ENCODE measurements at places on chromosomes 2 and 18. TPM values are rescaled to one million over a fixed set of nuclear protein-coding genes. Genes with fewer than 3 reads are reported as not detected.

SLC9A4 gene
- polyA plus RNA-seq = 0.09 TPM

DNA sequence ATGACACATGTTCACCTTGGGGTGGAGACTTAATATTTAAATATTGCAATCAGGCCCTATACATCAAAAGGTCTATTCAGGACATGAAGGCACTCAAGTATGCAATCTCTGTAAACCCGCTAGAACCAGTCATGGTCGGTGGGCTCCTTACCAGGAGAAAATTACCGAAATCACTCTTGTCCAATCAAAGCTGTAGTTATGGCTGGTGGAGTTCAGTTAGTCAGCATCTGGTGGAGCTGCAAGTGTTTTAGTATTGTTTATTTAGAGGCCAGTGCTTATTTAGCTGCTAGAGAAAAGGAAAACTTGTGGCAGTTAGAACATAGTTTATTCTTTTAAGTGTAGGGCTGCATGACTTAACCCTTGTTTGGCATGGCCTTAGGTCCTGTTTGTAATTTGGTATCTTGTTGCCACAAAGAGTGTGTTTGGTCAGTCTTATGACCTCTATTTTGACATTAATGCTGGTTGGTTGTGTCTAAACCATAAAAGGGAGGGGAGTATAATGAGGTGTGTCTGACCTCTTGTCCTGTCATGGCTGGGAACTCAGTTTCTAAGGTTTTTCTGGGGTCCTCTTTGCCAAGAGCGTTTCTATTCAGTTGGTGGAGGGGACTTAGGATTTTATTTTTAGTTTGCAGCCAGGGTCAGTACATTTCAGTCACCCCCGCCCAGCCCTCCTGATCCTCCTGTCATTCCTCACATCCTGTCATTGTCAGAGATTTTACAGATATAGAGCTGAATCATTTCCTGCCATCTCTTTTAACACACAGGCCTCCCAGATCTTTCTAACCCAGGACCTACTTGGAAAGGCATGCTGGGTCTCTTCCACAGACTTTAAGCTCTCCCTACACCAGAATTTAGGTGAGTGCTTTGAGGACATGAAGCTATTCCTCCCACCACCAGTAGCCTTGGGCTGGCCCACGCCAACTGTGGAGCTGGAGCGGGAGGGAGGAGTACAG, 108.1 kb downstream of the XRCC5 start:
- DNase-seq = peak; percentile 19

DNA sequence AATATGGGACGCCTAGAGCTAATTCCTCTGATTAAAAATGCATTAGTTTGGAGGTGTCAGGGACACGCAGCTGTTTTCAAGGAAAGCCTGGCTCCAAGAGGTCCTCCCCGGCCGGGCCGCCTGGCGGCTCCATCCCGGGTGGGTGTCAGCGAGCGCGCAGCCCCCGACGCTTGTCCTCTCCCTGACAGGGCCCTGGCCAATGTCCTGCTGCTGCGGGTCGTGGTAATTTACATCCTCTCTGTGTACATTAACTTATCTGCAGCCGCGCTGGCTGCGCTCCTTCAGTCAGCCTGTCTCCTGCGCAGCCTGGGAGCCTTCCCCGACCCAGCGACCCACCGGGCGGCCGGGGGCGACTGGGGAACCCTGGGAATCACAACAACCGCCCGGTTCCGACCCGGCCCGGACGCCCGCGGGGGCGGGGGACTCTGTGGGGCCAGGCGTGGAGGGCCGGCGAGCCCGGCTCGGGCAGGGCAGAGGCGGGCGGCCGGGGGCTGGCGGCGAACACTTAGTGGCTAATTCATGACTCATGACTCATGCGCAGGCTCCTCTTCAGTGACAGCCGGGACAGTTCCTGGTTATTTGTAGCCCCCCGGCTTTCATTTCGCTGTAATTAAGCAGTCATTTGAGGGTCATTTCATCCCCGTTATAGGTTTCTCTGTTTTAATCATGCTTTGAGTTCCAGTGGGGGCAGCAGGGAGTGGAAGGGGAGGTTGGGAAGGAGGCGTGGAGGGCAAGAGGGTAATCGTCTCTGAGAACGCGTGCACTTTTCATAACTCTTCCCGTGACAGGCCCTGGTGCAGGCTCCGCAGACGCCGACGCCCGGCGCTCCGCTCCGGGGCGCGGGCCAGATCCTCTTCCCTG, 141.9 kb upstream of the CTAGE1 start:
- DNase-seq = peak; percentile 95

IL36G gene
- 0.12 TPM for polyA plus RNA-seq

PXDN gene
- 10.6 TPM for polyA plus RNA-seq

CAPN14 gene
- polyA plus RNA-seq = 0.03 TPM

GRCh38 chr2:198324071-198324470, 519.7 kb downstream of the PLCL1 start:
- no peak for DNase-seq

CLEC4F gene
- polyA plus RNA-seq = 0.39 TPM

DNA sequence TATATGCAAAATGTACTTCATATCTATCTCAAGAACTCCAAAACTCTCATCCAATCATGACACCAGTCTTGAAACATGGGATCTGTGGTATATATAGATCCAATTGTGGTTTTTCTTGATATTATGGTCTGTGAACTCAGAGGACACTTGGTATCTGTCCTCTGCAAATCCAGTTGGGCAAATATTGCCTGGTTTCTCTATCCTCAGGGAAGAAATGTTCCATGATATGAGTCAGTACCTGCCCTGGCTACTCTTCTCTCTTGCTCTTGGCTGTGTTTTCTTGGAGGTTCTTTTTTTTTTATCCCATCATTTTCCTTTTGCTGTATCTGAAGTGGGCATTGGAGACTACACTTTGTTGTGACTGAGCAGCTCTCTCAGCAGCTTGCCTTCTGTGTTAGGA, 10.9 kb downstream of the NBEAL1 start:
- no peak for DNase-seq

DNA sequence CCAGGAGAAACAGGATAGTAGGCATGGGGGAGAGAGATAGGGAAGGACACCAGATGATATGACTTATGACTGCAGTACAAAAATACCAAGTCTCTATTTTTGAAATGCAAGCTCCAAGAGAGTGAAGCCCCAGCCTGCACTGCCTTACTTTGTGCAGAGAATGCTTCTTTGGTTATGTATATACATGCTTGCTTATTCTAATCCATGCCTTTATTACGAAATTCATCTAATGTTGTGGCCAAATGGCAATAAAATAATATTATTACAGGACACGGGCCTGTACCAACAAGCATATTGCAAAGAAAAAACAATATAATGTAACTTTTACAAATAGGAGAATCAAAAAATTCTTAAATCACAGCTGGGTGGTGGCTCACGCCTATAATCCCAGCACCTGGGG, 110.8 kb downstream of the BCL11A start:
- no peak for DNase-seq

- peak; percentile 99 for DNase-seq
Measured at GRCh38 chr2:174487108-174487819, 435 bp upstream of the GPR155 start.

DNA sequence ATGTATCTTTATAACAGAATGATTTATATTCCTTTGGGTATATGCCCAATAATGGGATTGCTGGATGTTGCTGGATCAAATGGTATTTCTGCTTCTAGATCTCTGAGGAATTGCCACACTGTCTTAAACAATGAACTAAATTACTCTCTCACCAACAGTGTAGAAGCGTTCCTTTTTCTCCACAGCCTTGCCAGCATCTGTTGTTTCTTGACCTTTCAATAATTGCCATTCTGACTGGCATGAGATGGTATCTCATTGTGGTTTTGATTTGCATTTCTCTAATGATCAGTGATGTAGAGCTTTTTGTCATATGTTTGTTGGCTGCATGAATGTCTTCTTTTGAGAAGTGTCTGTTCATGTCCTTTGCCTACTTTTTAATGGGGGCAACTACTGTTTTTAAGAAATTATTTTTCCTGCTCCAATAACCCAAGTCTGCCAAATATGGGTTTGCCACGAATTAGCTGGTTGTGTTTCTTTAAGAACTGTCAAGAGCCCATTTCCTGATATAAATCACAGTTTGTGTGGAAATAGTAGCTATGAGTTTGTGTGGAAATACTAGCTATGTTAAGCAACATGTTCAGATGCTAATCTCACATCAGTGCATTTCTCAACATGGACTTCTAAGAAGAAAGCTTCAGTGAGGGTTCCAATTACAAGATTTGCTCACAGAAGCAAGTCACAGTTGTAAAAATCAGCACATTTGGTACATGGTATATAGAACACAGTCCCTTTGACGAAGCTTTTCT, 259.4 kb downstream of the ANAPC1 start:
- DNase-seq = peak; percentile 91

GRCh38 chr18:76462326-76462694, 32.7 kb downstream of the ZNF516 start:
- no peak for DNase-seq

- DNase-seq = no peak
Measured at GRCh38 chr18:77099485-77100370, 32.9 kb downstream of the MBP start.

DNA sequence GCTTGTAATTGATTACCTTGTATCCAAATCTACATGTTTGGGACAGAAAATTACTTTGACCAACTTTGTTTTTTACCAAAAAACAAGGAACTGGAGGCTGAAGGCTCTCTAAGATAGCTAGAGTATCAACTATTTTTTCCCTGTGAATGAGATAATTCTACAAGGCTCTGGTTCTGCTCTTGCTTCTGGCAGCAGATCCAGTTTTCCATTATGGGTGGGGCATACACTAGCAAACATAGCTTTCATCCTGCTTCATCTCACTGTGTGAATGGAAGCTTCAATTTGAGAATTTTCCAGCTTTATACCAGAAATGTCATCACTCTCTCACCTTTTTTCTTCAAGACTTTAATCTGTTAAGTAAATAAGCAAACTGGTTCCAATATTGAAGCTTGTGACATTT, 249.7 kb downstream of the RPRM start:
- DNase-seq = no peak
